ENCODE measurements at places on chromosomes 4 and X.
A peak's percentile ranks its signal among the peaks of the same experiment; 100 is the strongest.

- no peak for DNase-seq
These were observed at the start of gene OTUD5 for GRCh38 chrX:48957477-48957826. OTUD5 (minus strand) TSS chrX:48957607; CDS start chrX:48957570, 37 bp downstream.

DNA sequence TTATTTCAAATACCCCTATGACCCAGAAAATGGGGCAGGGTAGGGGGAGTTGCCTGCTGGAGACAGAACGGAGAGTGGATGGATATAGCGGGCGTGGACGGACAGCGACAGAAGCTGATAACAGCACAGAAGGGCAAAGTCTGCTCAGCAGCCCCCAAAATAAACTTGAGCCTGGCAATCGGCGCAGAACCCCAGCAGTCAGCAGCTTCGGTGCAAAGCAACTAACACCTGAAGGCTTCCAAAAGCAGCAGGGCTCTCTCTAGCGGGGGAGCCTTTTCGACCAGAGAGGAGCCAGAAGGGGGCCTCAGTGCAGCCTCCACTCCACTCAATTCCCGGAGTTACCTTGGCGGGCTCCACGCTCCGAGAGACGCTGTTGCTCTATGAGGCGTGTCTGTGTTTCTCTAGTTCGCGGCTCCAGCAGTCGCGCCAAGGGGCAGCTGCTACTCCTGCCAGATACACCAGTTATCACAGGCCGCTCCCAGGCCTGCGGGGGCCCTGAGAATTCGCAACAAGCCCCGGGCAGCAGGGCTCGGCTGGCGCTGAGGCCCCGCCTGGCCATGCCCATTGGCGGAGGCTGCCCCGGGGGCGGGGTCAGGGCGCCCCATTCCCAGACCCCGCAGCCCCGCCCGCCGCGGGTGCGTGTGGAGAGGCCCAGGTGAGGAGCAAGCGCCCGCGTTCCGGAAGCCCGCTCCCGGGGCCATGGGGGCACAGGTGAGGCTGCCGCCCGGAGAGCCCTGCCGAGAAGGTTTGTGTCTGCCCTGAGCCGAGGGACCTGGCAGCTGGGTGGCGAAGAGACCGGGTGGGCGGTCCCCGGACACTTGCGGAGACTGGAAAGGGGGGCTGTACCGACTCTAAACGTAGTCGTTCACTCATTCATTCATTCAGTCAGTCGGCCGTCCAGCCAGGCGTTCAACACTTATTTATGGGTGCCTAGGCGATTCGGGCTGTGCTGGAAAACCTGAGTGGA is at the start of the genes CNGA1 and NIPAL1:
Gene CNGA1 (minus strand): TSS at position 541 of the 967 bp plus-strand sequence. CDS start 63,992 bp downstream, outside the sequence.
Gene NIPAL1 (plus strand): TSS at position 632 of the 967 bp plus-strand sequence. CDS start 68 bp downstream, at position 700.
- peak; percentile 49 for DNase-seq

DNA sequence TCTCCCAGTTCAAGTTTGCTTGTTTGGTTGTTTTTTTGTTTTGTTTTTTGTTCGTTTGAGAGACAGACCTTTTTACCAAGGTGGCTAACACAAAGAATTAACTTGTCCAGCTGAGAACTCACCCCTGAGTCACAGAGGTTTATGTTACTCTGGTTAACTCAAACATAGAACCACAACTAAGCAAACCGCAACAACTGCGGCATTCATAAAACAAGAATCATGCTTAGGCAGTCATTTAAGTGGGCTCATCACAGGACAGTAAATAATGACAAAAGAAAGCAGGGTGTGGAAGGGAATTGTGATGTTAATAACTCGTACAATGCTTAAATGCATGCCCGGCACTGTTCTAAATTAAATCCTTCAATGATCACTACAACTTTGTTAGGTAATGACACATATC is 24.7 kb upstream of the IL13RA1 start:
- DNase-seq, result no peak

GRCh38 chr4:38009421-38009820 is 49.2 kb downstream of the PTTG2 start:
- no peak for DNase-seq

- DNase-seq, result no peak
These were observed 379.5 kb upstream of the FGF13 start for GRCh38 chrX:139091066-139091465.

GRCh38 chrX:69109706-69110105 is 55.5 kb downstream of the PJA1 start:
- no peak for DNase-seq

Measured in GM18507 (cell line).